ENCODE measurements at places on chromosomes 4 and X. TPM values are rescaled to one million over a fixed set of nuclear protein-coding genes. Genes with fewer than 3 reads are reported as not detected.

The DRP2 gene
- total RNA-seq = 0.91 TPM

The SPATA18 gene
- 0.34 TPM for total RNA-seq

The TRIM60 gene
- total RNA-seq = not detected

The CSN2 gene
- total RNA-seq = not detected

The SSX2B gene
- total RNA-seq = not detected

The GPAT3 gene
- total RNA-seq = 2.9 TPM

The PJA1 gene
- total RNA-seq = 18.9 TPM

The FAM184B gene
- total RNA-seq = 0.03 TPM

The NAA11 gene
- not detected for total RNA-seq

The SRPX2 gene
- total RNA-seq = not detected

The GPR82 gene
- total RNA-seq = 0.37 TPM

The TKTL2 gene
- not detected for total RNA-seq

The RIPPLY1 gene
- not detected for total RNA-seq

The NCAPG gene
- total RNA-seq = 93.5 TPM

The MUC7 gene
- total RNA-seq = not detected

The SPATA4 gene
- not detected for total RNA-seq

The SYNPO2 gene
- total RNA-seq = 0.74 TPM

The FHIP1A gene
- not detected for total RNA-seq

The NDST4 gene
- total RNA-seq = not detected

The APLN gene
- 2.1 TPM for total RNA-seq

The HSFX2 gene
- not detected for total RNA-seq

The YY2 gene
- total RNA-seq = 1.5 TPM

The PWWP3B gene
- not detected for total RNA-seq

The SLIT2 gene
- total RNA-seq = not detected

The PABPC1L2B gene
- total RNA-seq = not detected

The PGAM4 gene
- total RNA-seq = 0.52 TPM

The POLN gene
- total RNA-seq = 2.4 TPM

The FAM9B gene
- total RNA-seq = not detected

The UNC5C gene
- total RNA-seq = not detected

The TCEAL2 gene
- not detected for total RNA-seq

The TFE3 gene
- total RNA-seq = 18.2 TPM

The KCNIP4 gene
- not detected for total RNA-seq

The FAM156A gene
- 19.7 TPM for total RNA-seq

The HSD17B11 gene
- 30.2 TPM for total RNA-seq

The MAGEA2B gene
- total RNA-seq = not detected

The STATH gene
- not detected for total RNA-seq

The ZNF718 gene
- total RNA-seq = 11.5 TPM

The AMOT gene
- total RNA-seq = 0.40 TPM
